DMS153 (cell line): ENCODE measurements at places on chromosomes 2 and 18.

- no peak for DNase-seq
Observed at GRCh38 chr2:154481336-154481735, 217.2 kb upstream of the KCNJ3 start.

GRCh38 chr18:473802-474201, 26.7 kb downstream of the COLEC12 start:
- DNase-seq = no peak

DNA sequence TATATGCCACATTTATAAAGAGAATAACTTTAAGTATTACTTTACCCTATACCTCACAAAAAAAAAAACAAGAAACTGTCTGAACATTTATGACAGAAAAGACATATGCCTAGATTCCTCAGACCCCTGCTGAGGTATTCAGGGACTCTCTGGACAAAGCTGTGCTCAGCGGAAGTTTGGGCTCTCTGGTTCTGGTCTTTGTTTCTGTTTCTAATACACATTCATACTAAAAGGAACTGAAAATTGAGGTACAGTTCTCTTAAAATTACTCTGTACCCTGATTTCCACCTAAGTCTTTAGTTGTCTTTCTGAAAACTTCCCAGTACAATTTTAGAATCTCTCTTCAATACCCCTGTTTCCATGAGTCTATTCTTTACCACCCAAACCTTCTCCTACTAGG, 160.3 kb downstream of the IKZF2 start:
- DNase-seq = no peak

DNA sequence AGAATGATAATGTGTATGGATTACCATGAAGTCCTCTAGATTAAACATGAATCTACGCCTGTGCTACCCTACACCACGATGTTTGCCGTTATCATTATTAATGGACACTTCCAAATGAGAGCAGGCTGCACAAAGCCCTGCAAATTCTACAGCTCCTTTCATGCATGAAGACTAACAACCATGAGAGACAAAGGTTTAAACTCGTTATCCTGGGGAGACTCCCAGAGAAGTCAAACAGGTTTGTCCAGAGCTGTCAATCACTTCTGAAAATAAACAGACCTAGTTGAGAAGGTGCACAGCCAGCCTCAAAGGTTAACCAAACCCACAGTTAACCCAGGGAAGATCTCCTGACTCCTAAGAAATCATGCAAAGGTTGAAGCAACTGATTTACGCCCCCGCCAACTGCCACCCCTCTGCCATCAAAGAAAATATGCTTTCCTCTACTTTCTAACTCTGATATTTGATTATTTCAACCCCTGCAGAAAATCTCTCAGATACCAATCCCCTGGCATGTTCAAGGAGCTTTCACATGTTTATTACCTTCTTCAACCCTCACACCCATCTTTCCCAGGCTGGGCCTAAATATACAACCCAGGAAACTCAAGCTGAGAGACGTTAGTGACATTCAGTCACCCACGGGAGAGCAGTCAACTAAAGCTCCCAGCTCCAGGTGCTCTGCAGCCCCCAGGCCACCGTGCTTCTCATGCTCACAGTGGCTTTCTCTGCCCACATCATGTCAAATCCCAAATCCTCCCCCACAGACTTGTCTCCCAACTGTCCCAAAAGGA, 35.9 kb downstream of the MYO5B start:
- peak; percentile 100 for DNase-seq

GRCh38 chr2:79938648-79939047, 365.9 kb downstream of the LRRTM1 start:
- DNase-seq = no peak

DNA sequence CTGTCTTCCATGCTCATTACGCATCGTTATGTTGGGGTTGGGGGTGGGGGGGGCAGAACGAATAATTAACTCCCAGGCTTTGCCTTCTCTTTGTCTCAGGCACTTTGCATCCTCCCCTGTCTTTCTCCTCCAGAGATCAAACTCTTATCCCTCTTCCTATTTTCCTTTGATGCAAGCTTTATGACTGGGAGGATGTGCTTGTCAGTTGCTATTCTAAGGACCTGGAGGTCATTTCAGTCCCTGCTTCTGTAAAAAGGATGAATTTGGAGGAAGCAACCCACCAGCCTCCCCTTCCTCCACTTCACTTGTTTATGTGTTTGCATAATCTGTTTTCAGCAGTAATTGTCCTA, 87.5 kb downstream of the ZCCHC2 start:
- DNase-seq = no peak

GRCh38 chr2:127080938-127081755, 25.8 kb downstream of the BIN1 start:
- DNase-seq = no peak

DNA sequence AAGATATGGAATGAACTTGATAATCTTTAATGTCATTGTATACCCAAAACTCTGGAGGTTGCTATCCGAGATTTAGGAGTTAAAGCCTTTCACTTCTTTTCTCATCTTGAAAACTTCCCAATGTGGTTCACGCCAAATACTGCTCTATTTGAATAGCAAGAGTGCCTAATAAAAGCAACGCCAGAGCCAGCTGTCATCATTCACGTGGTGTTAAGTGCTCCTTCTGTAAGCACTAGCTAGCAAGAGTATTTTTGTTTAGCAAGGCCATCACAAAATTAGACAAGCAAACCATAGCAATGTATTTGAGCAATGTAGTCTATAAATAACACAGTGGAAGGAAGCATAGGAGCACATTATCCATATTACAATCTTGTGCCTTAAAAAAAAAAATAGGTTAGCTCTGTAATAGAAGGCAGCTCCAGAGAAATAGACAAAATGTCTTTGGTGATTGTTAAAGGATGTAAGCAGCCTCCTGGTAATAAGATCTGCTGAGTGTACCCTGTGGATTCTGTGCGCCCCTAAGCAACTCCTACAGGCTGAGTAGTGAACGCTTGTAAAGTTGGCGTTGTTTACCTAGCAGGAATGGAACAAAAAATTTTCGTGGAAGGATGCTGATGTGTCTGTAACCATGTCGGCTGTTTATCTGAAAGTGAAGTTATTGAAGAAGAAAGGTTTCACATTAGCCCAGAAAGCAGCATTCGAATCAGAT, 518.0 kb downstream of the CNTNAP5 start:
- peak; percentile 91 for DNase-seq

DNA sequence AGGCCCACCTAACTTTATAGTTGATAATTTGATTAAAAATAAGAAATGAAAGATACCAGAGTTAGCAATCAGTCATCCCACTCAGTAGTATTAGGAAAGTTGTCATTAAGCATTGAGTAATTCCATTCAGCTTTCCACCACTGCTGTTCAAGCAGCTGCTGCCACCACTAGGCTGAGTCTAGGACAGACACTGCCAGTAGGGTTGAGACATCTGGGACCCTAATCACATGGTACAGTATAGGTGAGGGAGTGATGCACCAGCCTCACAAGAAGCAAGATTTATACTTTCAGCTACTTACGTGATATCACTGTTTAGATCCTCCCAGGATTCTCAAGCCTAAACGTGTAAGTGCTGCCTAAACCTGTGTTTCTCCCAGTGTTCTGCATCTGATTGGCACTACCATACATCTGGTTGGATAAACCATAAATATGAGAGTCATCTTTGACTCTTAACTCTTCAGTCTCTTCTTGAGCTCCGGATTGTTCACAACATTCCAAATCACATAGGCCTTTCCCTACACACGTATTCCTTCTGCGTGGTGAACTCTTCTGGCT, 3.2 kb downstream of the UBXN4 start:
- DNase-seq = no peak

GRCh38 chr2:138794724-138795123, 14.5 kb upstream of the NXPH2 start:
- no peak for DNase-seq

- DNase-seq = no peak
Observed at GRCh38 chr18:13412901-13413300, 194.3 kb downstream of the LDLRAD4 start.

DNA sequence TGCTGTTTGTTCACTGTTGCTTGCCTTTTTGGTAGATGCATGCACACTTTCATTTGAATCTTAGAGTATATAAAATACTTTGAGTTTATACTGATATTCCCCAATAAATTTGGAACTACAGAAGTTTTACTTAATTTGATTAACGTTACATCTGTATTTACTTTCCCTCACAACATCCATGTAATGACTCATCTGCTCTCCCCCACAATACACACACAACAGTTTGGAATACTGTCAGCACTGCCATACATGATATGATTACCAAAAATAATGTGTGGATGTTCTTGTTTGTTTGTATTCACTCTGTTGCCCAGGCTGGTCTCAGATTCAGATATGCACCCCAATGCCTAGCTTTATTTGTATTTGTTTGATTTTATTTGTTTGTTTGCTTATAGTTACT, 144.2 kb downstream of the WDR7 start:
- no peak for DNase-seq

- DNase-seq = no peak
Observed at GRCh38 chr18:23352042-23352441, 101.0 kb upstream of the RIOK3 start.

DNA sequence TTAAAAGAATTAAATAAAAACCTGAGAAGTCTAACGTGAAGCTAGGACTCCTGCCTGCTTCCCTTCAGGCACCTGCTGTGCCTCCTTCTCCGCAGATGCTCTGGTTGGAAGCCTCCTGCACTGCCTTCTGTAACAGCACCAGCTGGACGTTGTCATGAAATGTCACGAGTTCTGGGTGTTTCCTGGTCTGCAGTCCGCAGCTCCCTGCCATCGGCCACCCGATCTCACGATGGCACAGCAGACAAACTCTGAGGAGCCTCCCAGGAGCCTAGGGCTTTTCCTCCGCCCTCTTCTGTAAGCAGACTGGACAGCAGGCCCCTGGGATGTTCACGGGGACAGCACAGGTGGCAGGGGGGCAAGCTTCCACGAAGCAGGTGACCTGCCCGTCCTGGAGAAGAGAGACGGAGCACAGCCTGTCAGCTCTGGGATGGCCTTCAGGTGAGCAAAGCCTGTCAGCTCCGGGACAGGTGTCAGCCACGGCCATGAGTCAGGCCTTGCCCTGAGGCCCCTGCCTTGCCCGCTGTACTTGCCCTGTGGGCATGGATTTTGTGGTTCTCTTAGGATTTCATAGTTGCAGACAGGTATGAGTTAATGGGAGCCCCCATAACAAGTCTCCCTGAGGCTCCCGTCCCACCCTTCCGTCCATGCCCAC, 110.3 kb downstream of the PXDN start:
- no peak for DNase-seq

DNA sequence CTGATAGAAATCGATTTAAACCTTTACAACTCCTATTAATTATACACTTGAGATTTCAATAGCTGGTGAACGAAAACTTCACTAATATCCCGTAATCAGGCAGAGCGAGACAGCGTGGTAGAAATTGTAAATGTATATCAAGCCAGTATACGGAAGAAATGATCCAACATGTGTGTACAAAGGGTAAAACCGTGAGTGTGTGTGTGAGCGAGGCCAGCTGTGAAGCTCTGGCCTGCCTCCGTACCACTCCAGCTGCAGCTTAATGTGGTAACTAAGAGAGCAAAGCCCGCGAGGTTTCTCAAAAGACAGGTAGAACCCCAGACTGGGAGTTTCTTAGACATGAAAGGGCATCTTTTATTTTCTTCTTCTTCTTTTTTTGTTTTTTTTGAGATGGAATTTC, 52.3 kb upstream of the ZNF516 start:
- no peak for DNase-seq

DNA sequence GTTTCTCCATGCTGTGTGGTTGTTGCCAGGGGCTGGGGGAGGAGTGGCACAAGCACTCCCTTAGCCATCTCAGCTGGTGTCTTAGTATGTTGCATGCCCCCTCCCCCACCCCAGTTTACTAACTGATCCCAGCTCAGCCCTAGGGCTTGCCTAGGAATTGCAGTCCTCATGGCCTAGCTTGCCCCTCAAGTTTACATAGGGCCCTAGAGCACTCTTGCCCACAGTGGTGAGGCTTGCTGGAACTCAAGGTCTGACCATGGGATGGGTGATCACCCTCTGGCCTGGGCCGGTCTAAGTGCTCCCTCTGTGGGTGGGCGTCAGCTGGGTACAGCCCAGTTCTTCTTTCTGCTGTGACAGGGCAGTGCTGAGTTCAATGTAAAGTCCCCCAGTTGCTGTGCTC, 156.1 kb upstream of the PIEZO2 start:
- DNase-seq = no peak

- no peak for DNase-seq
Observed at GRCh38 chr18:420661-421246, 79.7 kb downstream of the COLEC12 start.

GRCh38 chr18:79982736-79983135, 5.6 kb downstream of the TXNL4A start:
- DNase-seq = no peak

GRCh38 chr2:129768036-129768386, 211.5 kb upstream of the RAB6C start:
- no peak for DNase-seq

GRCh38 chr2:1929962-1930361, 185.6 kb upstream of the PXDN start:
- DNase-seq = no peak

- DNase-seq = no peak
Observed at GRCh38 chr2:207600231-207600630, 25.0 kb downstream of the METTL21A start.

DNA sequence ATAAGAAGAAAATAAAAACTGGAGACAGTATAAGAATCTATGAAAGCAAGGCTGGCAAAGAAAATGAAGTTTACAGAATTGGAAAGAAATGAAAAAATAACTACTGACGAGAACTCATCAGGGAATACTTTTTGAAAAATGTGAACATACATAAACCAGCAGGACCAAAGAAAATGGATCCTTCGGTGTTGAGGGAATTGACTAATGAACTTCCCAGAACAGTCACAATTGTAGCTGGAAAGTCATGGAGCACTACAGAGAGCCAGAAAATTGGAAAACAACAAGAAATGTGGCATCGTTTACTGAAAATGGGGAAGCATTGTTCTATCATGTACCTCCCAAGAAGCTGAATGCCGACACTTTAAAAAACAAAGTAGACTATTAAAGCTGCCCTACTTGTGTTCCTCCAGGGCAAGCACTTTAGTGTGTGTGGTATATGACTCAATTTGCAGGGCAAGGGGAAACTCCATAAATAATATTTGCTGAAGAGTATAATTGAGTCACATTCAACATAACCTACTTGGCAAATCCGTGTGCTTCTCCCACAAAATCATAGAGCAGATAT, 1221.6 kb upstream of the NRXN1 start:
- DNase-seq = no peak

- no peak for DNase-seq
Observed at GRCh38 chr2:112920923-112921532, 10.1 kb downstream of the IL37 start.

GRCh38 chr2:9097239-9097638, 93.8 kb upstream of the MBOAT2 start:
- no peak for DNase-seq

- DNase-seq = no peak
Observed at GRCh38 chr2:120894966-120895365, 159.3 kb downstream of the GLI2 start.

DNA sequence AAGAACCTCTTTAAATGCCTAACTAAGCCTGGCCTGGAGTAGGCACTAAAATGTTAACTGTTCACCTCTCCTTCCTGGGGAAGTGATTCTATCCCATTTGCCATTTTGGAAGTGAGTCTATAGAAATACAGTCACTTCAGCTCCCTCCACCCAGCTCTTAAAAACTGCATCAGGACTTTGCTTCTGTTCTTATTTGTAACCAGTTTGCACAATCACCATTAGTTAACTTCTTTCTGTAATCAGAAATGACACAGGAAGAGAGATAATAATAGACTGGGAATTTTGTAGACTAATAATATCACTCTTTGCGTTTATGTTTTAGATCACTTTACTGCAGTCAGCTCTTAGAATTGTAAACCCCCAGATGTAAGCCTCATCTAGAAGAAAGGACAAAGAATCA, 16.0 kb upstream of the MARCO start:
- no peak for DNase-seq

GRCh38 chr2:50751311-50752031, 280.5 kb downstream of the NRXN1 start:
- no peak for DNase-seq

GRCh38 chr18:59182673-59183072, 37.3 kb upstream of the GRP start:
- DNase-seq = no peak
